NCI-H2081 (cell line): ENCODE measurements at places on chromosomes 16 and 17.
A peak's percentile ranks its signal among the peaks of the same experiment; 100 is the strongest.

- DNase-seq: no peak
Observed at GRCh38 chr17:37485938-37486570, 3.6 kb upstream of the DUSP14 start.

DNA sequence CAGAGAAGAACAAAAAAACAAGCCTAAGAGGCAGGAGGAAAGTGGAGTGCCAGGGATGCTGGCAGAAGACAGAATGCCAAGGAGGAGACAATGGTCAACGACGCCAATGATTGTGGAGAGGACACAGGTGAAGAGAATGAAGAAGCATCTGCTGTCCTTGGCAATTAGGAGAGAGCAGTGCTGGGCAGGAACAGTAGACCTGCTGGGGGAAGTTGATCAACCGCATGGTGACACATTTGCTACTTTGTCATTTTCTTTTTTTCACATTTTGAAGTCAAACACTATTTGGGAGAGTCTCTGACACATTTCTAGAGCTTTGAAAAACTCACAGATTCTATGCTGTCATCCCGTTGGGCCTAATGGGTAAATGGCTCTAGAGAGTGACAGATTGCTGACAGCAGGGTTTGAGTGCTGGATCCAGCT, 1.1 kb upstream of the PIK3R6 start:
- no peak for DNase-seq

- no peak for DNase-seq
Observed at GRCh38 chr17:72498364-72499210, 377.8 kb downstream of the SOX9 start.

- no peak for DNase-seq
Observed at GRCh38 chr17:39194089-39194984, 3.1 kb downstream of the CACNB1 start.

DNA sequence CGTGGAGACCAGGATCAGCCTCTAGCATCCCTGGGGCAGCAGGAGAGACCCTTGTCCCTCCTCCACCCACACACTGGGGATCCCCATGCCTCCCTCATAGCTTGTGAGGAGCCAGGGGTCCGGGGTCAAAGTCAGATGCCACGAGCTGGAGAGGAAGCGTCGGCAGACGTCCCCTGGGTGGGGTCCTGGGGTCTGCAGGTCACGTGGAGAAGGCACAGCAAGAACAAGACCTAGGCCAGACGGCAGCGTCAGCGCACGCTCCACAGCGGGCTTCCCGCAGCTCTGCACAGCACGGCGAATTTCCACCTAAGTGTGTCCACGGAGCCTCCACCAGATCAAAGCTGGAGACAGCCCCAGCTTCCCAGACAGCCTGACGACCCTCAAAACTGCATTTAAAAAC, 49.3 kb downstream of the SLC7A5 start:
- no peak for DNase-seq

GRCh38 chr16:82229800-82230619, 60.0 kb upstream of the MPHOSPH6 start:
- DNase-seq: peak; percentile 62

DNA sequence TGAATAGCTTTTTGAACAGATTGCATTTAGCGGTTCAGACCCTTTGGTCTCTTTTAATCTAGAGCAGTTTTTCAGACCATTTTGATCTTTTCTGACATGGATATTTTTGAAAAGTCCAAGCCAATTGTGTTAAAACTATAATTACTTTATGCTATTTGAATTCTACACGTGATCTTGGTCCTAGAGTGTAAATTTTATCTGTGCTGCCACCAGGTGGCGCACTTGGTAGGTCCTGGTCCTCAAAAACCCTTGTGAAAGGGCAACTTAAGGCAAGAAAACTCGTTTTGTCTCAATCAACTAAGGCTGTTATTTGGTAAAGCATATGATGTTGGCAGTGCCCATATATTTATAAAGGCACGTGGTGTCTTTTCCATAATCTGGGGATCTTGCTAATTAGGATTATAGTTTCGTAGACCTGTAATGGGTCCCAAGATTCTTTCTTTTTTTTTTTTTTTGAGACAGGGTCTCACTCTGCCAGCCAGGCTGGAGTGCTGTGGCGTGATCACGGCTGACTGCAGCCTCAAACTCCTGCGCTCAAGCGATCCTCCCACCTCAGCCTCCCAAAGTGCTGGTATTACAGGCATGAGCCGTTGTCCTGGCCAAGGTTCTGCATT, 43.9 kb upstream of the TEX2 start:
- peak; percentile 73 for DNase-seq

DNA sequence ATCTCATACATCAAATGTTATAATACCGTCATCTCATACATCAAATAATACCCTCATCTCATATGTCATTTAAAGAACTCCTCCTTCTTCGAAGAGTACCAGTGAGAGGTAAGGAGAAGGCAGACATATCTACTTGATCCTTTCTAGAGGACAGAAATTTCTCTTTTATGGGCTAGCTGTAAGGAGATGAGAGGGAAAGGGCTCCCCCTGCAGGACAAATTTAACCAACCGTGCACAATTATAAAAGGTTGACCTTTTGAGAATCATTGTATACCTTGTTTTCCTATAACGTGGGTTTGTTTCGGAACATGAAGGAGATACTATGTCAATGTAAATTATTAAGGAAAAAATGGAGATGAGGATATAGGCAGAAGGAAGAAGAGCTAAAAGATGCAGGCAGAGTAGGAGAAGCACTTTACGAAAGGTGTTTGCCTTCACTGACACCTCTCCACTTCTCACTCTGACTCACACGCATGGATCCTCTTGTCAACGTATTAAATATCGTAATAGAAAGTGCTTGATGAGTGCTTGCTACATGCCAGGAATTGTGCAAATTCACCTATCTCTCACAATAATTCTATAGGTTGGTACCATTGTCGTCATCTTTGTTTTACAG, 465.9 kb upstream of the ERCC4 start:
- DNase-seq: peak; percentile 11

DNA sequence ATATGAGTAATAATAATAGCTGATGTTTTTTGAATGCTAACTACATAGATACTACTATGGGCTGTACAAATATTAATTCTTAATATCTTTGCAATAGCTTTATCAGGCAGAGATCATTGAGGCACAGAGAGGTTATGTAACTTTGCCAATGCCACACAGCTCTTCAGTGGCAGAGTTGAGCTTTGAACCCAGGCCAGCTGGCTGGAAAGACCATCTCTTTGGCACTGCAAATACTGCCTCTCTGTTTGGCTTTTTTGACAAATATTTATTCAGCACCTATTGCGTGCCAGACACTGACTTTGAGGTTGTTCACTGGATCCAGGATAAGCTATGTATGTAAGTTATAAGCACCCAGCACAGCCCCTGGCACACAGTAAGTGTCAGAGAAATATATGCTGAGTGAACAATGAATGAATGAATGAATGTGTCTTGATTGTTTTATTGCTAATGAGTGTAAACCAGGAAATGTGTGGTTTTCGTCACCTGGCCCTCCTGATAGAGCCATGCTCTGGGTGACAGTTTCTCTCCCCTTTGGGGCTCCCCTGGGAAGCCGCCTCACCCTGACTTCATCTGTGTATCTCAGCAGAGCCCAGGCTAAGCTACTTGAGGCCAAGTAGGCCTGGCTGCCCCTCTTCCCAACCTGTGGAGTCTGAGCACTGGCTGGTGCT, 2.5 kb downstream of the AQP8 start:
- DNase-seq: no peak

- no peak for DNase-seq
Observed at GRCh38 chr16:48462106-48462740, 77.0 kb upstream of the SIAH1 start.

GRCh38 chr17:64178011-64178825, 48.3 kb upstream of the ERN1 start:
- DNase-seq: no peak

DNA sequence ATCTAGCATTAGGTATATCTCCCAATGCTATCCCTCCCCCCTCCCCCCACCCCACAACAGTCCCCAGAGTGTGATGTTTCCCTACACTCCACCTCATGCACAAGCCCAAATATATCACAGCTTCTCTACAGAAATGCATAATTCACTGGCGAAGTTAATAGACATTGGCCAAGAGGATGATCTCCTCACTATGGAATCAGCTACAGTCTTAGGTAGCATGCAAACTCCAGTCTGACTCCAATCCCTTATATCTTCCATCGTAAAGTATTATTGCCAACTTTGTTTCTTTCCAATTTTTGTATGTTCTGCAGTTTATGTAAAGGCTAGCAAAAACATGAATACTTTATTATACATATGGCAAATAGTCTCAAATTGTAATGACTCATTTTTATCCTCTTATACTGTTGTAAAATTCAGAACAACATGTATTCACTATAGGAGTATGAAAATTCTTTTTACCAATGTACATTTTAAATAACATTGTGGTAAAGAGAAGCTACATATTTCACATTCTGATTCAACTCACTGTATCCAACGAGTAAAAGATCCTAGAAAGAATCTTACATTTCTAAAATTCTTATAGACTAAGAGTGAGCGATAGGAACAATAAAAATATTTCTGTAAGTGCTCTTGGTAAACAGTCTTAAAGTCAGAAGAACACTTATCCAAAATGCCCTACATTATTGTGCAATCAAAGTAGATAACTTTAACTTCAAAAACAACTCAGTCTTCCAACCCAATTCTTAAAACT, 871 bp downstream of the ABCA8 start:
- DNase-seq: no peak

DNA sequence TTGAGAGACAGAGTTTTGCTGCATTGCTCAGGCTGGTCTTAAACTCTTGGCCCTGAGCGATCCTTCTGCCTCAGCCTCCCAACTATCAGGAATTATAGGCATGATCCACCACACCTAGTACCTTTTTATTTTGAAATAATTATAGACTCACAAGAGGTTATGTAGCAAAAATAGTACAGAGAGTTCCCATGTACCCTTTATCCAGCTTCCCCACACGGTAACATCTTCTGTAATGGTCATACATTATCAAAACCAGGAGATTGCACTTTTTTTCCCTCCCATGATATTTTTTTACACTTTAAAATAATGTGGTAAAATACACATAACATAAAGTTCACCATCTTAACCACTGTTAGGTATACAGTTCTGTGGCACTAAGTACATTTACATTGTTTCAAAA, 28.8 kb upstream of the CACNG4 start:
- DNase-seq: no peak

GRCh38 chr16:74586948-74587347, 20.0 kb downstream of the GLG1 start:
- no peak for DNase-seq

- DNase-seq: no peak
Observed at GRCh38 chr17:78268951-78269905, 37.8 kb downstream of the TMEM235 start.

DNA sequence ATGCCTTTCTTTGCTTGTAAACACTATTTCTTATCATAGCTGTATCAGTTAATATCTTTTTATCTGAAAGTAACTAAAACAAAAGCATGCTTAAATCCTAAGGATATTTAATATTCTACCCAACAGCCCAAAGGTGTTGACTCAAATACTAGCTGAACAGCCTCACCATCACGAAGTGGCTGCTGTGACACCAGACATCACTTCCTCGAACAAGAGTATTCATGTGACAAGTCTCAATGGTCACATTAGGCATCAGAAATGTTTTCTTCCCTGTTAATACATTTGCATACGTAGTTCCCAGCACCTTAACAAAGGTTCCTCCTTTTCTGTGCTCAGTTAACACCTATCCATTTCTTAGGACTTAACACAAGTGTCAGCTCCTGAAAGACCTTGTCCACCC, 193.8 kb upstream of the DYNLRB2 start:
- DNase-seq: no peak

GRCh38 chr17:78538033-78538776, 39.0 kb downstream of the DNAH17 start:
- DNase-seq: no peak

DNA sequence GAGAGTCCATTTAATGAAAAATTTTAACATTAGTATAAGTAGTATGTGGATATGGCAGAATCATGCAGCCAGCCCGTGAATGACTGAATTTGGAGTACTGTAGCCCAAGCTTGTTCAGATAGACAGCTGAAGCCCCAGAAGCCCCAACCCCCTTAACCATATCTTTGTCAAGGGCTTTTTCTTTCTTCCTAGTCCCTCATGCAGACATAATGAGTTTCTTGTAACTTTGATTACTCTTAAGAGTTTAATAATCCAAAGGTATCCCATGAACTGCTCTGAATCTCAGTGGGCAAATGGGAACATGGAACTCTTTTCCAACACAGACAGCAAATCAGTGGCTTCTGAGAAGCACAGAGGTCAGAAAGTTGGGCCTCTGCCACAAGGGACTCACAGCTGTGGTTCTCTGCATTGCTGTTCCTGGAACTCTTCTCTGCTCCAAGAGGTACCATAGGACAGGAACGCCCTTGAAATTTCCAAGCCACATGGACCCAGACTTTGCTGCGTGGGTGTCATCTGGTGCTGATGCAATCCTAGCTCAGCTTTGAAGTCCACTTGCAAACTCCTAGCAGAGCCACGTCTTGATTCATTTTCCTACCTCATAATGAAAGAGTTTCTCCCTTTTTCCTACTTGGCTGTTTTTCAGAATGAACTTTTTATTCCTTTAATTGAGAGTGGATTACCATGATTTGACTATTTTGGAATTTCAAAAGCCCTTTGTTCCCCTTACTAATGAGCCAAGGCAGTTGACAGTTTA, 18.1 kb downstream of the LYRM1 start:
- no peak for DNase-seq

- DNase-seq: no peak
Observed at GRCh38 chr17:81859906-81860755, at the start of gene P4HB. Gene P4HB, minus strand, starts transcription at chr17:81860535. Its CDS starts 64 bp downstream, at chr17:81860471.

DNA sequence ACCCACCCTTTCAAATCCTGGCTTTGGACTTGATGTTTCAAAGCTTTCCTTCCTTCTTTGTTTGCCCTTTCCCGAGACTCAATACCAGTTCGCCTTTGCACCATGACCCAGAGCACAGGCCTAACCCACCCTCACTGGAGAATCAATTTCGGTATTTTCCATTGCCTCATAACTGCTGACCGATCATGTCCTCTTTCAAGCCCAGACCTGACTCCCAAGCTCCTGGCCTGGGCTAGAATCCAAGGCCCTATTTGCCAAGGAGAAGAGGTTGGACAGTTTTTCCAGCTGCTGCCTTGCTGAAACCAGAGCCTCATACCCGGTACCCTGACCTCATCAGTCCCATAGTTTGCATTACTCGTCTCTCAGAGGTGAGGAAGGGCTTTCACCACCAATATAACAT, 35.3 kb upstream of the HELZ start:
- DNase-seq: no peak

- peak; percentile 93 for DNase-seq
Observed at GRCh38 chr16:28623172-28623711, 13.4 kb upstream of the SULT1A1 start.

GRCh38 chr17:47649972-47650524, 329 bp downstream of the KPNB1 start:
- no peak for DNase-seq

- no peak for DNase-seq
Observed at GRCh38 chr16:83769397-83770008, 38.3 kb upstream of the HSBP1 start.
